ENCODE measurements at places on chromosomes 1 and 21.

DNA sequence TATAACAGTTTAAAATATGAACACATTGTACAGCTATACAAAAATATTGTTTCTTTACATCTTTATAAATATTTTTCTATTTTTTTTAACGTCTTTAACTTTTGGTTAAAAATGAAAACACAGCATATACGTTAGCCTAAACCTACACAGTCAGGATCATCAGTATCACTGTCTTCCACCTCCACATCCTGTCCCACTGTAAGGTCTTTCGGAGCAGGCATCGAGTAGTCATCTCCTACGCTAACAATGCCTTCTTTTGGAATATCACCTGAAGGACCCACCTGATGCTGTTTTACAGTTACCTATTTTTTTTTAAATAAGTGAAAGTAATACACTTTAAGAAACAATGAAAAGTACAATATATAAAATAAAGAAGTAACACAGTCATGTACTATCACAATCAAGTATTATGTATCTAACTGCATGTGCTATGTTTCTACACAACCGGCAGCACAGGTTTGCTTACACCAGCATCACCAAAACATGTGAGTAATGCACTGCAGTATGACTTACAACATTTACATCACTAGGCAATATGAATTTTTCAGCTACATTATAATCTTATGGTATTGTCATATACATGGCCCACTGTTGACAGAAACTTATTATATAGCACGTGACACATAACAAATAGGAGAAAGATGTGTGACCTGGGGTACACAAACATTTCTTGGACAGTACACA is 254.4 kb downstream of the AKT3 start:
- DNase-seq = no peak

DNA sequence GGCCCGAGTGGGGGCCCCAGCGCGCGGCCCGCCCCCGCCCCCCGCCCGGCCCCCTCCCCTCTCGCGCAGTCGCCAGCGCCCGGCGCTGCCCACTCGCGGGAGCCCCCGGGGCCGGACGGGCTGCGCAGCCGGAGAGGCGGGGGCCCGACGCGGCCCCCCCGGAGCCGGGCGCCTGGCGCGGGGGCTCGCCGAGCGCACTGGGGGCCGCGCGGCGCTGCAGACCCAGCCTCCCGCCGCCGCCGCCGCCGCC is 146 bp upstream of the ZNF362 start:
- DNase-seq = no peak

- no peak for DNase-seq
Measured at GRCh38 chr1:113912594-113913311, 7.6 kb downstream of the DCLRE1B start.

GRCh38 chr1:31672986-31673385 is 28.3 kb upstream of the PEF1 start:
- DNase-seq = no peak

- no peak for DNase-seq
Measured at GRCh38 chr1:232617237-232617636, 12.7 kb downstream of the SIPA1L2 start.

GRCh38 chr1:236608930-236609726 is 4.8 kb upstream of the HEATR1 start:
- no peak for DNase-seq

DNA sequence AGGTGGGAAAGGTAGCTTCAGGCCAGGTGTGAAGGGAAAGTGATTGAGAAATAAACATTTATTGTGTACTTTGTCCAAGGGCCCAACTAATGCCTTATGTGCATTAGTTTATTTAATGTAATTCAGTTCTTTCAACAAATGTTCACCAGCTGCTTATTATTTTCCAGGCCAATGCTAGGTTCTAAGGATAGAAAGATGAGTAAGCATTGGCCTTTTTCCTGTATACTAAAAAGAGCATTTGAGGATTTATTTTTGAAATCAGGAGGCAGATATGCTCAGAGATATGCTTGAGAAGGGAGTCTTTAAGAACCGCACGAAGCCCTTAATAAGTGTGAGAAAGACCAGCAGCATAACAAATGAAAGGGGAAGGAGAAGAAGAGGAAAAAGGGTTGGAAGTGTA is 32.0 kb downstream of the CLCA1 start:
- no peak for DNase-seq

- DNase-seq = no peak
Measured at GRCh38 chr1:189084811-189085210, 1392.9 kb downstream of the BRINP3 start.

DNA sequence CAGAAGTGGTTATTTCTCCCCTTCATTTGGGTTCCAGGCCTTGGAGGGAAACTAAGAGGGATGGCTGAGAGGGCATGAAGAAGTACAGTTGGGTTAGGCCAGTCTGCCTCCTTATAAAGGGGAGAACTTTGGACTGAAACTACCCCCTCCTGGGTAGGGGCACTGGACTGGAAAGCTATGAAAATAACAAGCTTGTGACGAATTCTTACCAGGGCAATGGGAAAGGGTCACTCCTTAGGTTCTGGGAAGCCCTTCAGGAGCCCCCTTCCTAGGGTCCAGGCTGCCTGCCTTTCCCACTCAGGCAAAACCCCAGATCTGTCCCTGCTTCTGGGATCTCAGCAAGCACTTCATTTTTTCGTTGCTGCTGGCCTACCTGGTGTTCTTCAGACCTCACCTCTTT is 9.8 kb upstream of the P3R3URF start:
- no peak for DNase-seq

DNA sequence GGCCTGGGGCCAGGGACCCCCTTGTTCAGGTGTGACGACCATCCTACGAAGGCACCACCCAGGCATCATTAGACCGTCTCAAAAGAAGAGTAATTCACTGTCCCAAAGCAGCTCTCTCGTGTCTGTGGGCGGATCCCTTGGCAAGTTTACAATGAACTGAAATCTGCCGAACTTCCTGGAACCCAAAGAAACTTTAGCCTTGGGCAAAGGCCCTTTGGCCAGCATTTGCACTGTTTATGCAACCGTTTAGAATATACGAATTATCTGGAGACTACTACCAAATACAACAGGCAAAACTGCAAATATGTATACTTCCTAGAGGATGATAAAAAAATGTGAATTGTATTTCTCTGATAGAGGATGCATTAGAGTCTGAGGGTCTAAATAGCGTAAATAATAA is 1.4 kb upstream of the SOD1 start:
- DNase-seq = no peak

All from caudate nucleus (tissue), 63 donors.